C1 segment of cervical spinal cord (tissue), 14 donors: ENCODE measurements at places on chromosomes 5 and 9.

DNA sequence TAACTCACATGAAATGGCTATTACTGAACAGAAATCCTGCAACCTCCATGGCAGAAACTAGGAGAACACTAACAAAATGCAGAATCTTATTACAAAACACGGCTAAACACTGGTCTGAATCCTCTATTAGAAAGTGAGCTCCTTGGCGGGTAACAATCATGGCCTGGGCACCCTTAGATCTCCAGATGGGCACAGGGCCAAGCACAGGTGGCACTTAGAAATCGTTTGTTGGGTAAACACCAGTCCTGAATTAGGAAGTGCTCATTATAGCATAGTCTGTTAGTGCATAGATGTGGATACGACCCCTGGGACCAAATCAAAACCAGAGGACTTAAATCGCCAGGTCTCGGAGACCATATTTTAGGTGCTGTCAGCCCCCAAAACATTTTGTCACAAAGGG lies 14.4 kb downstream of the VDAC1 start:
- no peak for DNase-seq

- DNase-seq: no peak
Observed at GRCh38 chr9:118940473-118940872, 428.8 kb downstream of the BRINP1 start.

DNA sequence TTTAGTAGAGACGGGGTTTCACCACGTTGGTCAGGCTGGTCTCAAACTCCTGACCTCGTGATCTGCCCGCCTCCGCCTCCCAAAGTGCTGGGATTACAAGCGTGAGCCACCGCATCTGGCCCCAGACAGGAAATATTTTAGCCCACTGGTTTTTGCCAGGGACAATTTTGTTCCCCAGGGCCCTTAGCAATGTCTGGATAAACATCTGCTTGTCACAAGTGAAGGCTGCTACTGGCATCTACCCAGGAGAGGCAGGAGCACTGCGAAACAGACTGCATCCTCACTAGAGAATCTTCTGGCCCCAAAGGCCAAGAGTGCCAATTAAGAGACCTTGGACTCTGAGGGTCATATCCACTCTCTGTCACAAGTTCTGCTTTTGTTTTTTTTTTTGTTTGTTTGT lies 2.4 kb upstream of the TPRN start:
- DNase-seq: no peak

DNA sequence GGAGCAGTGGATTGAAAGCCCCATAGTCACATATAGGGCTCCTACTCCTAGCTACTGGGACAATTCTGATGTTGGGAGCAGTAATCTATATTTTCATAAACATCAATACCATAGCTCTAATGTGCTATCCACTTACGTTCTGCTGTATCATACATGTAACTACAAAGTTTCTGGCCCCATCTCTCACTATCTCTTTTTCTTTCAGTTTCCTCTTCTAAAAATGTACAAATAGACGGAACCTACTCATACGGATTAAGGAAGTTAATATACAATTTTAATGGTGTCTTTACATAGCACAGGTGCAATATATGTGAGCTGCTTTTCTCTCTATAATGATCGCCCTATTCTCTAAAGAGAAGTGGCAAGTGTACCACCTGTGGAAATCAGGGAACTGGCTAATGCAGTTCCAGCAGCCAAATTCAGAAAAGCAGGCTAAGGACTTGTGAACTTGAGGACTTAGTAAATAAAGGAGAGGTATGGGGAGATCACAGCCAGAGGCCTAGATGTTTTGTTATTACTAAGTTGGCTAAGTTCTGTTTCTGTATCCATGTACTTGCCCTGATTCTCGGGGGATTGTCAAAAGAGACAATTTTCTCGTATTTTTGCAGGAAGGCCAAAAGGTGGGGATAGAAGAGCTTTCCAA lies 1021.9 kb downstream of the CDH12 start:
- DNase-seq: no peak

- no peak for DNase-seq
Observed at GRCh38 chr9:20095430-20096092, 306.7 kb upstream of the SLC24A2 start.

DNA sequence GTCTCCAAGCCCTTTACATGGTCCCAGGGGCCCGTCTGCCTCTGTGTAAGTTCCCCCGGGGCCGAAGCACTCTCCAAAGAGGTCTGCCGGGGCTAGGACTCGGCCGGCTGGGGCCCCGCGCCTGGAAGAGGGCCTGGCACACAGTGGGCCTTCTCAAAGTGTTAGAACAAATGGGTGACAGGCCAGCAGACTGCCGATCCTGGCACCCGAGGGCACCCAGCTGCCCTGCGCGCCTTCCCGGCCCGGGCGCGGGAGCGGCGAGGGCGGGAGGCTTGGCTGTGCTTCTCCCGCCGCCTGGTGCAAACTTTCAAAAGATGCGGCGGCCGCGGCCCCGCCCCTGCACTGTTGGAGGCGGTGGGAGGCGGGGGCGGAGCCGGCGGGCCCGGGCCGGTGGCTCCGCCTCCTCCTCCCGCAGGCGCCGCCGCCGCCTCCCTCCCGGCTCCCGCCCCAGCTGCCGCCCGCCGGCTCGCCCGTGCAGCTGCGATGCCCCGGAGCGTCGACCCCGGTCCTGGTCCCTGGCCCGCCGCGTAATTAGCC lies at the start of gene NEURL1B:
Gene NEURL1B, plus strand, starts transcription at position 442 of the 537 bp plus-strand sequence. CDS start 144 bp downstream, outside the sequence.
- DNase-seq: no peak

DNA sequence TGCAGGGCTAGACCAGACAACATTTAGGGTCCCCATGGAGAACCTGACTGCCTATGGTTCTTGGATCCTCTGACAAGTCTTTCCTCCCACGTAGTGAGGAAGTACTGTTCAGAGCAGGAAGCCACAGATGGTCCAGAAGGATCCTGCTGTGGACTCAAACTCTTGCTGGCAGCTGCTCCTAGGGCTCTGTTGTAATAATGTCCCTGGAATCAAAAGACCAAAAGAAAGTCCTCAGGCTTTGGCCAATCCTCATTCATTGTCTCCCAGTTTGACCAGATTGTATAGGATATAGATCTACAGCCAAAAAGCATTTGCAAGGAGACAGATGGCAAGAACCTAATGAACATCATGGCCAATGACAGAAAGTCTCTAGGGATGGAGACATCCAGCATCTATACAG lies 53.9 kb downstream of the SEMA6A start:
- DNase-seq: no peak

DNA sequence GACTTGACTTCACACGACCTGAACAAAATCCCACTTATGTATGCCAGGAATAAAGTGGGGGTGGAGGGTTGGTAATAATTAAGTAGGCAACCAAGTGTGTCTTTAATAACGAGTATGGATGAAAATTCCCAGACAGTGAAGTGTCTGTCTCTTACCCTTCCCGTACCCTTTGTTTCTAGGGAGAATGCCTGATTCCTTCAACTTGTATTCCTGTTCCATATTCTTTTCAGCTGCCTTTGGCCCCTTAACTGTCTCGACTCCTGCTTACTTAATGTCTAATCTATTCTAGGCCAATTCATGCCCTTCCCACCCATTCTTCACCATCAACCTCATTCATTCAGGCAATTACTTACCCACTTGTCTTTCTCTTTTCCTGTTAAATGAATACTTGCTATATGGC lies 380.5 kb downstream of the RAB3C start:
- no peak for DNase-seq

GRCh38 chr5:54644226-54644625 lies 126.7 kb downstream of the SNX18 start:
- DNase-seq: no peak

- DNase-seq: no peak
Observed at GRCh38 chr9:126290871-126291270, 35.8 kb upstream of the MVB12B start.

DNA sequence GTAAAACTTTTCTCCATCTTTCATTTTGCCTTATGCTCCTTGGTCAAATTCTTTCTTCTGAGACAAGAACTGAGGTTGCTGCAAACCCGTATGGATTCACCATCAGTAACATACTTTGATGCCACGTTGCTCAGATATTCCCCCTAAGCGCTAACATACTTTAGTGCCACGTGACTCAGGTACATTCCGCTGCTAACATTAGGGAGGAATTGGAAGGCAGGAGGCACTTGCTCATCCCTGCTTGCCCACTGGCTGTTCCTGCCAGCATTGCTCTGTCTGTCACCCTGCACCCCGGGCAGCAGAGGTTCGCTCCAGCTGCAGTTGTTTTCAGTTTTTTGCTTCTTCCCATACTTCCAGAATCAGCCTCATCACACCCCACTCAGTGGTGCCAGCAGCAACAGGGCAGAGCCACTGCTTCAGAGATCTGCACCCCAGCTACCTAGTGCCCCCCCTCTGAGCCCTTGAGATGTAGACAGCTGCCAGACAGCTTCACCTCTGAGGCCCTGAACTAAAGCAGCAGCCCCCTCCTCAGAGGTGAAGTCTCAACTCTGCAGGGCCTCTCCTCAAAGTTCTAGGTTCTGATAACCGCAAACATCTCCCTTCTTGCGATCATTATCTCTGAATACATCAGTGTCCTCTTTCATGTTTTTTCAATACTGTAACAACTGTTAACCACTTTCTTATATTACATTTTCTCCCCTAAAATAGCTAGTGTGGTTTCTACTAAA lies 228.0 kb upstream of the KIF2A start:
- DNase-seq: no peak

DNA sequence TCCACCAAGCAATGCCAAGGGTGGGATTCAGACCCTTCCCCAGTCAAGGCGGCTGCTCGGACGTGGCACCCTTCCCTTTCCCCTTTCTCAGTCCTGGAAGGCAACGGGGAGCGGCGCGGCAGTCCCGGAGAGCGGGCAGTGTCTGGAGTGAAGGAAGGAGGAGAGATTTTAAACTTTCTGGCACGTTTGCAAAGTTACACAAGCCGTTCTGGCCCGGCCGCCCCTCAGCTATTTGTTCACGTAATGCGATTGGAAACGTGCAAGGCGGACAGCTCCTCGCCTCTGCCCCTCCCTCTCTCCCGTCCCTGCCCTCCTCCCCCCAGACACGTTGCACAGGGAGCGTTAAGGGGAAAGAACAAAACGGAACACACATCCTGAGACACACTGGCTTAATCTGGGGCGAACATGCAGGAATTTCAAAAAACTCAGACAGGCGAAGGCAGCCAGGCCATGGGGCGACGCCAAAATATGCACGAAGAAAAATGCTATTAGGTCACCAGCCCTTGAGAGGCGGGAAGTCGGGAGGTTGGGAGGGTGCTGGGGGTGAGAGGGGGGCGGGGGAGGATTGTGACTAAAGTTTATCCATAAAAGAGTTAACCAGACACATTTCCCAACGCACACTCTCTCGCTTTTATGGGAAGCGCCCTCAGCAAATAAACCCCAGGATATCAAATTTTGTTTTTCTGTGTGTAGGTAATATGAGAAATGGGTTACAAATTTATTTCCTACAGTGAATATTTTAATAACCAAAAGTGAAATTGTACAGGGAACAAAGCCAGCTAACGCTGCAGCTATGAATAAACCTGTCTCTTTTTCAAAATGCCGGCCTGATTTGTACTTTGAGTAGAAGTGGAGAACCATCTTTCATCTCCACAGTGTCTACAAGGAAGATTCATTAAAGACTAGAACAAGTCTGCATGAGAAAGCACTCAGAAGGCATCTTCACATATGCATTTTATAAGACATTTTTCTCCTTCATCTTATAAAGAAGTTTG lies at the start of gene LOX:
Gene LOX, minus strand, starts transcription at position 144 of the 995 bp plus-strand sequence. CDS start 274 bp downstream, outside the sequence.
- no peak for DNase-seq

DNA sequence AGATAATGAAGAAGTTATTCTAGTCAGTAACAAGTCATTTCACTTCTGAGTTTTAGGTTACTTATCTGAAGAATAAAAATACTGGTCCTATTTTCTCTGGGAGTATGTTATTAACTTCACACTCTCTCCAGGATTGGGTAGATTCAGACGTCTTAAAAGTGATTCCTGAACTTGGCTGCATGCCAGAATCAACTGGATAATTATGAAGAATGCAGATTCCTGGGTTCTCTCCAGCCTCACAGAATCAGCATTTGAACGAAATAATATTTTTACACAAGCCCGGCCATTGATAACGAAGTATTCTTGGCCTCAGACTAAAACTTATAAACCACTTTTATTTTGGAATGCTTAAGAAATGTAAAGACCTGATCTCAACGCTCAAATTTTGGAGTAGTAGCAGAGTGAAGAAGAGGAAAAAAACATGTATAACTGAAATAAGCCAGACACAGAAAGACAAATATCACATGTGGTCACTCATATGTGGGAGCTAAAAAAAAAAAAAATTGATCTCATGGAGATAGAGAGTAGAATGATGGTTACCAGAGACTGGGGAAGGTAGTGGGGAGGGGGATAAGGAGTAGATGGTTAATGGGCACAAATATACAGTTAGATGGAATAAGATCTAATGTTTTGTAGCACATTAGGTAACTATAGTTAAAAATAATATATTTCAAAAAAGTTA lies 507.3 kb downstream of the ISL1 start:
- no peak for DNase-seq

DNA sequence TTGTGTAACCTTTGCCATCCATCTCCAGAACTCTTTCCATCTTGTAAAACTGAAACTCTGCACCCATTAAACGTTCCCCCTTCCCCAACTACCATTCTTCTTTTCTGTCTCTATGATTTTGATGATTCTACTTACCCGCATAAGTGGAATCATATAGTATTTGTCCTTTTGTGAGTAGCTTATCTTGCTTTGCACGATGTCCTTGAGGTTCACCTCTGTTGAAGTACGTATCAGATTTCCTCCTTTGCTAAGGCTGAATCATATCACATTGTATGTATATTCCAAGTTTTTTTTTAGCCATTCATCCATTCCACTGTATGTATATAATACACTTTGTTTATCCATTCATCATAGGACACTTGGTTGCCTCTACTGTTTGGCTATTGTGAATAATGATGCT lies 2.9 kb upstream of the RNF130 start:
- DNase-seq: no peak

- no peak for DNase-seq
Observed at GRCh38 chr9:119802133-119802532, 432.9 kb upstream of the BRINP1 start.
